ENCODE measurements at places on chromosomes 1 and 21. TPM values are rescaled to one million over a fixed set of nuclear protein-coding genes. Genes with fewer than 3 reads are reported as not detected.

GRCh38 chr1:33931111-33931475 lies 67.2 kb downstream of the HMGB4 start:
- no peak for DNase-seq

- DNase-seq, result no peak
These were observed 30.9 kb upstream of the PLXNA2 start for GRCh38 chr1:208275083-208275482.

DNA sequence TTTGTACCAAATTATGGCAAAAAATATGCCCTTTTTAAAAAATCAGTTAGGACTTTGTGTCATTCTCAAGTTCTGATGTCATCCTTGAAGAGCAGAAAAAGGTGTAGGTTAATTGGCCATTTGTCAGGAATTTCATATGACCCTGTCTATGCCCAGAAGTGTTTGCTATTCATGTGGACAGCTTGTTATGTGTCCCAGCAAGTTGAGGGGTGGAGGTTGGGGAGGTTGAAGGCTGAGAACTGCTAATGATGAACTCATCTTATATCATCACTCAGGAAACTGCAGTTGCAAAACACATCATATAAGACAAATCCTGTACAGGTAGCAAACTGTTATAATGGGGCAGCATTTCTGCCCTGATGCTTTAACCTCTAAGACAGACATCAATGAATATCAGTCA lies 106.5 kb downstream of the PHTF1 start:
- no peak for DNase-seq

DNA sequence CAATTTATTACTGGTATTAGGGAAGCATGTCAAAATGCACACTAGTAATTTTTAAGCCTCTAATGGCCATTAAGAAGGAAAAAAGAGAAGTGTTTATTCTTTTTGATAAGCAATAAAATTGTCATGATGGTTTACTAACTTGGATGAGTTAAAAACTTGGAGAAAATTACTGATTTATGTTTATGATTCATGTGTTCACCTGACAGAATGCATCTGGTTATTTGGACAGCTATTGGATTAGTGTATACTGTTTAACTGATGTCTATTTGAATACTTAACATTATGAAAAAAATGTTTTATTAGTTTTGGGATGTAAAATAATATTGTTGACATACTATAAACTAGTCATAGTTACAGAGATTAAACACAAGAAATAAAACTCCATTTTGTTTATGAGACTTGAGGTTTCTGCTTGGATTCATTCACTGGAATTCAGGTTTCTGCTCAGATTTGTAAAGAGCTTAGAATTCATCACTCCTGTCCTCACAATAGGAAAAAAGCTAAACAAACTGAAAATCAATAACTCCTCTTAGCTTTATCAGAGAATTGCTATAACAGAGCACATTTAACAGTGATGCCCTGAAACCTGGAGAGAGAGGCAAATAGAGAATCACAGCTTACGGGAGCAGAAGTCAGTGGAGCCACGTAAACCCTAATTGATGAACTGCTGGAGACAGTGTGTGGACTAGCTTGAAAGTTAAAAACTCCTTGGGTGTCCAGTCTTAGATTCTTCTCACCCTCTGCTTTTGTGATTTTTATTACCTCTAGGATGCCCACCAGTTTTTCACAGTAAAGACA lies 56.7 kb downstream of the RALGPS2 start:
- DNase-seq, result no peak

S100A16 gene
- total RNA-seq, result 61.6 TPM

- DNase-seq, result no peak
These were observed 199.8 kb downstream of the SEC16B start for GRCh38 chr1:177770096-177770495.

- no peak for DNase-seq
These were observed 521.0 kb upstream of the B3GALT2 start for GRCh38 chr1:193707271-193708021.

- no peak for DNase-seq
These were observed 160.2 kb upstream of the IRF2BP2 start for GRCh38 chr1:234769986-234770795.

GRCh38 chr1:157597959-157598667 lies at the start of gene FCRL4:
FCRL4 (minus strand) TSS chr1:157598085; CDS start chr1:157597944, 141 bp downstream.
- DNase-seq, result no peak

GRCh38 chr1:236507022-236507700 lies 16.6 kb upstream of the LGALS8 start:
- DNase-seq, result no peak

- no peak for DNase-seq
These were observed 1.5 kb downstream of the CASP9 start for GRCh38 chr1:15522551-15522950.

- DNase-seq, result no peak
These were observed 113.1 kb downstream of the RRAGC start for GRCh38 chr1:38746402-38746935.

GRCh38 chr1:197919346-197920066 lies 2.3 kb downstream of the LHX9 start:
- DNase-seq, result no peak

OR10J4 gene
- not detected for total RNA-seq

ARTN gene
- total RNA-seq, result 0.49 TPM

PROK1 gene
- not detected for total RNA-seq

- DNase-seq, result no peak
These were observed 1.6 kb downstream of the SOX13 start for GRCh38 chr1:204074274-204075138.

GBP2 gene
- total RNA-seq, result 3.0 TPM

GRCh38 chr1:229101011-229101871 lies 169.7 kb upstream of the RAB4A start:
- DNase-seq, result no peak

DNA sequence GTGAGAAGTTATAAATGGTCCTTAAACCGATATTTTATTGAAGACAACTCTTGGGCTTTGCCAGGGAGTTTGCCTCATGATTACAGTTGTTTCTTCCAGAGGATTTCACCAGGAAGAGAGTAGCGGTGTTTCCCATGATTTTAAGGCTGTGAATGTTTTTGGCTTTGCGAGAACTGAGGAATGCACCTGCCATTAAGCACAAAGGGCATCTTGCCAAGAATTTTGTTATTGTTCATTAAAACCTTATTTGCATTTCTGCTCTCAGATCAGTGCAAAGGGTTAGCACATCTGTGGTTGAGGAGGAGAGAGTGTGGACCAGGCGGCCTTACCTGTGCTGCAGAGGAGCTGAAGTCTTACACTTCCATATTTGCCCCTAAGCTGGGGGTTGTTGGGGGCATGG lies 13.8 kb downstream of the CNIH3 start:
- DNase-seq, result no peak

IFI44L gene
- 0.10 TPM for total RNA-seq

DNA sequence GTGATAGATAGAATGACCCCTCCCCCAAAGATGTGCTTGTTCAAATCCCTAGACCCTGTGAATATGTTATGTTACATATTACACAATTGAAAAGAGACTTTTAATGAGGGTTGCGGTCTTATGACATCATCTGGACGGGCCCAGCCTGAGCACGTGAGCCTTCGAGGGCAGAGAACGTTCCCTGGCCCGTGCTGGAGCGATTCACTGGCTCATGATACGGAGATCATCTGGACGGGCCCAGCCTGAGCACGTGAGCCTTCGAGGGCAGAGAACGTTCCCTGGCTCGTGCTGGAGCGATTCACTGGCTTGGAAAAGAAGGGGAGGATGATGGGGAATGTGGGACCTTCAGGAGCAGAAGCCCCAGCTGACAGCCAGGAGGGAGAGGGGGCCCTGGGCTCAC lies 34.4 kb upstream of the COL18A1 start:
- DNase-seq, result no peak

FCMR gene
- 0.41 TPM for total RNA-seq

- no peak for DNase-seq
These were observed 55.4 kb upstream of the CAMK1G start for GRCh38 chr1:209527993-209528717.

- DNase-seq, result no peak
These were observed 82.3 kb upstream of the TIAM1 start for GRCh38 chr21:31426235-31426797.

DNA sequence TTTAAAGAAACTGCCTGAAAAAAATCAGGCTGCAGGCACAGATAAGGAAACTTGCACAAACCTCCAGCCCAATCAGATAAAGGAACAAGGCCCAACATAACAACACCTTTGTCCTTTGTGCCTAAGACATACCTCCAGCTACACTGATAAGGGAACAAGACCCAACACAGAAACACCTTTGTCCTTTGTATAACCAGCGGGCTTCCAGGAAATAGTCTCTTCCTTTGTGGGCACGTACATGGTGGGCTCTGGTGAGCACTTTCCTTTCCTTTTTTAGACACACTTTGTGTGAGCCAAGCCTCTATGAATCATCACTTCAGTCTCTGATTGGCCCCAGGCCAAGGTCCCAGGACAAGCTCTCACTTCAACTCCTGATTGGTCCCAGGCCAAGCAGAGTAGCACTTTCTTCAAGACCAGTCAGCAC lies 23.6 kb downstream of the ZNF670 start:
- DNase-seq, result no peak

SLC44A3 gene
- 1.3 TPM for total RNA-seq

DNA sequence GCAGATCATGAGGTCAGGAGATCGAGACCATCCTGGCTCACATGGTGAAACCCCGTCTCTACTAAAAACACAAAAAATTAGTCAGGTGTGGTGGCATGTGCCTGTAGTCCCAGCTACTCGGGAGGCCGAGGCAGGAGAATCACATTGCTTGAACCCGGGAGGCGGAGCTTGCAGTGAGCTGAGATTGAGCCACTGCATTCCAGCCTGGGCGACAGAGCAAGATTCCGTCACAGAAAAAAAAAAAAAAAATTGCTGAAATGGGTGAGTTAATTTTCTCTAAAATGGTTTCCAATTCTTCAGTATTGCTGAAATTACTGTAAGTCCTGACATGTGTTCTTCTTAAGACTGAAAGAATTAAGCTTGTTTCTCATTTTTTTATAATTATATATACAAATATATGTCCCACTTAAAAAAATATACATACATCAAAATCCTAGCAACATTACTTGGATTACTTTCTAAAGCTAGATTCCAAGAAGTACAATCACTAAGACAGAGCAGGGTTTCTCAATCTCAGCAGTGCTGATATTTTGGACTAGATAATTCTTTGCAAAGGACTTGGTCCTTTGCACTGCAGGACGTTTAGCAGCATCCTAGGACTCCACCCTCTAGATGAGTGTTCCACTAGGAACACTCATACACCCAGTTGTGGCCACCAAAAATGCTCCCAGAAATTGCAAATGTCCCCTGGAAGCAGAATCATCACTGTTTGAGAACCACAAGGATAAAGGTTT lies 24.8 kb downstream of the ZNHIT6 start:
- DNase-seq, result no peak

GRCh38 chr1:167648252-167648849 lies 18.3 kb downstream of the RCSD1 start:
- no peak for DNase-seq

- DNase-seq, result no peak
These were observed 8.4 kb downstream of the LRRC3 start for GRCh38 chr21:44463724-44464123.

DNA sequence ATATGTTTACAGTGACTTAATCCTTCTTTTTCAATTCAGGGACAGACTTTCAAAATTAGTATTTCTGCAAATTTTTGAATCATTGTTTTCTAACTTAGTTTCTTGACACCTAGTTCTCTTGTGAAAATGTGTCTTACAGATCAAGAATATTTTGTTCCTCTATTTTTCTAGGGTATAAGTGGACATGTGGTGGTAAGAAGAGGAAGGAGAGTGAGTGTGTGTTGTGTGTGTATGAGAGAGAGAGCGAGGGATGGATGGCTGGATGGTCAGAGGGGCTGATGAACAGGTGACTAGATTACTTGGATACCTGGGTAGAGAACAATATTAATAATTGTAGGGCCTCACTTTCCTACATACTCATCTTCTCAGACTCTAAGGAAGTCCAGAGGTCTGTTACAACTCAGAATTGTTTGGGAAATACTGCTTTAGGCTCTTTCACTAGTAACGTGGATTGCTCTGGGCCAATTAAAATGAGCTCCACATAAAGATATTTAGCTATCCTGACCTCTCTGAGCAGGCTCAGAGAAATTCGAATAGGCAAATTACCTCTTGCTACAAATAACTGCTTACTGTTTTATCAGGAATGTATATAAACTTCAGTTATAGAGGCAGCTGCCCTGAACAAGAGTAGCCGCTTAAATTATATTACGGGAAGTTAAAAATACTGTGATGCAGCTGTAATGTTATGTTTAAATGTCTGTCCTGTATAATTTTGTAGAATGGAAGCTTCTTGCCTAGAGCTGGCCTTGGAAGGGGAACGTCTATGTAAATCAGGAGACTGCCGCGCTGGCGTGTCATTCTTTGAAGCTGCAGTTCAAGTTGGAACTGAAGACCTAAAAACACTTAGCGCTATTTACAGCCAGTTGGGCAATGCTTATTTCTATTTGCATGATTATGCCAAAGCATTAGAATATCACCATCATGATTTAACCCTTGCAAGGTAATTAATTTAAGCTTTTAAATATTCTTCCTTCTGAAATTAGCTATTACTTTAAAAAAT lies 19.7 kb downstream of the GPSM2 start:
- no peak for DNase-seq

DNA sequence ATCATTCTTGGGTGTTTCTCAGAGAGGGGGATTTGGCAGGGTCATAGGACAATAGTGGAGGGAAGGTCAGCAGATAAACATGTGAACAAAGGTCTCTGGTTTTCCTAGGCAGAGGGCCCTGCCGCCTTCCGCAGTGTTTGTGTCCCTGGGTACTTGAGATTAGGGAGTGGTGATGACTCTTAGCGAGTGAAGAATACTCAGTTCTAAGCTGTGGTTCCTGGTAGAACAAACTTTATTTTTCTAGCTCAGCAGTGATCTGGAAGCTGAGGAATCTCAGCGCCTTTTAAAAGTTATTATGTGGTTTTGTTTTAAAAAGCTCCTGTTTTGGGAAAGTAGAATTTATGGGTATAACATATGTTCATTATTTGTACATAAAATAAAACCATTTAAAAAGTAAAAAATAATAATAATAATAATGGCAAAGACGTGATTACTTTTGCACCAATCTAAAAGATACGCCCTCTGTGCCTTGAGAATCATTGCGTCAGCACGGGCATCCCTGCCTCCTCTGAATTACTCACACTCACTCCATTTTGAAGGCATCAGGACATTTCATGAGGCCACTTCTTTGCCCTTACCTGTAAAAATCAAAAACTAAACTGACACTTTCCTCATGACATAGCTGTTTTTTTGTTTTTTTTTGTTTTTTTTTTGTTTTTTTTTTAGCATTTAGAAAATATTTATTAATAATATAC lies 29.7 kb upstream of the TNFRSF1B start:
- DNase-seq, result no peak

ELAPOR1 gene
- 0.28 TPM for total RNA-seq

KRTAP10-11 gene
- total RNA-seq, result not detected

DNA sequence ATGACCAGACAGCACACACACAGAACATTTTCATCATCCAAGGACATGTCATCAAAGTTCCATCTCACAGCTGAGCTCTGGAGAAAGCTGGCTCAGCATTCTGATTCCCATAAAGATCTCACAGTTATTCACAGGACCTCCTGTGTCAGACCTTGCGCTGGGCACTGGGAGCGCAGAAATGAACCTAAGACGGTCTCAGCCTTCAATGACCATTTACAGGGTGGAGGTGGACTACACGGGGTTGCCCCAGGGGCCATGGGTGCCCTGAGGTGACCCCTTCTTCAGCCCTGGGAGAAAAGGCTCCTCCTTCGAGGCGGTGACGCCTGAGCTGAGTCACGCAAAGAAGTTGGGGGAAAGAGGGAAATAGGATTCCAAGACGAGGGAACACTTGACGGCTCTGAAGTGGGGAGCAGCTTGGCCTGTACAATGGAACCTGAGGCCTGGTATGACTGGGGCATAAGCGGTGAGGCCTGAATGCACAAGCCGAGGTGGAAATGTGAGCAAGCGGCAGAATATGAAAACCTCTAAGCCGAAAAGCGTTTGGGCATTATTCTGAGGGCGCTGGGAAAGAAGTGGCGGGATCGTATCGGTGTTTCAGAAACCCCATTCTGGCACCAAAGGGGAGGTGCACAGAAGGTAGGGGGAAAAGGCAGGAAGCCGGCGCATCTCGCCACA lies 797 bp downstream of the CC2D1B start:
- no peak for DNase-seq

Measured in Panc1 (cell line).